ENCODE measurements at places on chromosomes 3 and 15.

DNA sequence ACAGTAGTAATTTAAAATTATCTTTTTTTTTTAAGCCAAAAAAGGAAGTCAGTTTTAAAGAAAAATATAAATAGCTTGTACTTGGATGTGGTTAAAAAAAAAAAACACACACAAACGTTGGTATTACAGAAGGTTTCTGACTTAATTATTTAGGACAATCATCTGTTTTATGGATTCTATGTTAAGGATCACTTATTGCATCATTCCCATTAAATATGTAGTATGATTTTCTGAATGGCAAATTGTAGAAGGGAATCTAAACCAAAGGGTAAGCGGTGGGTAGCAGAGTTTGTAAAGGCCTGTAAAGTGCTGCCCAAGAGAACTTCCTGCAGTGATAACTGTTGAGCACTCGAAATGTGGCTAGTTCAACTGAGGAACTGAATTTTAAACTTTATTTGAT lies 8.0 kb downstream of the SENP2 start:
- DNase-seq = no peak

GRCh38 chr3:22593638-22594037 lies 609.5 kb upstream of the UBE2E2 start:
- DNase-seq = no peak

- DNase-seq = no peak
Measured at GRCh38 chr3:131900891-131901290, 133.9 kb downstream of the CPNE4 start.

DNA sequence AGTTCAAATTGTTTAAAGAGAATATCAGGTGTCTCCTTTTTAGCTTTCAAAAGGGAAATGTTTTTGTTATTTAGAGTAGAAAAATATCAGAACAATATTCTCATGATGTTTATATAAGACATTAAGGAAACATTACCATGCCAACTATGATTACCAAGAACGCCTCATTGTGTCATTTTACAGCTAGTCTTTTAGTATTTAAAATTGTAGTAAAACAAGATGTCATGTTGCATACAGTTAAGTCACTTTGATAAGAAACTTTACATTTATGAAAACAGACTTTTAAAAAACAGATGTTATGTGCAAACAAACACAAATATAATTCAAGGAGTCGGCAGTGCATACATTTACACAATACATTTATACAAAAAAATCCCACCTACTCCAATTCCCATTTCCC lies 4.4 kb downstream of the PLSCR4 start:
- DNase-seq = no peak

DNA sequence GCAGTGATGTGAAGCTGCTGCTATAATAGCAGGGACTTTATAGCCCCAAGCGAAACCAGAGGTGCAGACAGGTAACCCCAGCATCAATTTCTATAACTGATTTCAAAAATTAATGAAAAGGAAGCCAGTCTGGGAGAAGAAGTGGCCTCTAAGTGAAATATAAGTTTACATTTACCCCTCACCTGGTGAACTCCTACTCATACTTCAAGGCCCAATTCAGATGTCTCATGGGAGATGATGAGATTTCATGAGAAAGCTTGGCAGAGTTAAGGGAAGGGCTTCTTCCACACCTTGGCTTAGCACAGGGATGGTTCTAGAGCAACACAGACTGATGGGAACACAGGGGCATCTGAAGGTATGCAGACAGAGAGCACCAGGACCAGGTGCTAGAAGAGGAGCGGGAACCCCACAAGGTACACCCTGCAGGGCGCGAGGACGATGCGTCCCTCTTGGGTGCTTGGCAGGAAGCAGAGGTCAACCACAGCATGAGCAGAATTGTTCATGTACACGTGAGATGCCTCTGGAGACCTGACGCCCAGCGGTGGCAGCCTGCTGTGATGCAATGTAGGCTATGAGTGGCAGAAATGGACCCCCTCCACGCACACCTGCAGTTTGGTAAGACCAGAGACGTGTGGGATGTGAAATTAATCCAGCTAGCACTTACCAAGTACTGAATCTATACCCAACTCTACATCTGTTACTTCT lies 102.9 kb downstream of the SRGAP3 start:
- no peak for DNase-seq

DNA sequence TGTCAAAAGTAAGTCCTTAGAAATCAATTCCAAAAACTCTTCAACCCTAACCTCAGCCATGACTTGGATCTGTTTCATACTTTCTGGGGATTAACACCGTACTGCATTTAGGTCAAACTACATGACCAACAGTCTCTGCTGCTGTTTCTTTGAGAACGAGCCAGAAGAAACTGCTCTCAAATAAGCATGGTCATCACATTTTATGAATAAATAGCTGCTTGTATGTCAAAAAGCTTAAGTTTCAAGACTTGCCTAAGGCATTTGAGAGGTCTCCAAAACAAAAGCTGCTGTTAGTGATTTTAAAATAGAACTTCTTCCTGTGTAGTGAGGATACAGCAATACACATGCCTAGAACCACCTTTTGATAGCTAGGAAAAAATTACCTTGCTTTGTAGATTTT lies 166.3 kb upstream of the CHRM5 start:
- DNase-seq = no peak

GRCh38 chr15:29698030-29698701 lies 124.1 kb downstream of the TJP1 start:
- peak; percentile 39 for DNase-seq

- no peak for DNase-seq
Measured at GRCh38 chr3:46397111-46397510, 9.8 kb downstream of the CCR5AS start.

GRCh38 chr3:122245513-122246174 lies 62.2 kb downstream of the CASR start:
- no peak for DNase-seq

GRCh38 chr3:33834096-33834453 lies 35.6 kb downstream of the PDCD6IP start:
- no peak for DNase-seq

- DNase-seq = no peak
Measured at GRCh38 chr15:67506775-67507747, 13.9 kb upstream of the C15orf61 start.

DNA sequence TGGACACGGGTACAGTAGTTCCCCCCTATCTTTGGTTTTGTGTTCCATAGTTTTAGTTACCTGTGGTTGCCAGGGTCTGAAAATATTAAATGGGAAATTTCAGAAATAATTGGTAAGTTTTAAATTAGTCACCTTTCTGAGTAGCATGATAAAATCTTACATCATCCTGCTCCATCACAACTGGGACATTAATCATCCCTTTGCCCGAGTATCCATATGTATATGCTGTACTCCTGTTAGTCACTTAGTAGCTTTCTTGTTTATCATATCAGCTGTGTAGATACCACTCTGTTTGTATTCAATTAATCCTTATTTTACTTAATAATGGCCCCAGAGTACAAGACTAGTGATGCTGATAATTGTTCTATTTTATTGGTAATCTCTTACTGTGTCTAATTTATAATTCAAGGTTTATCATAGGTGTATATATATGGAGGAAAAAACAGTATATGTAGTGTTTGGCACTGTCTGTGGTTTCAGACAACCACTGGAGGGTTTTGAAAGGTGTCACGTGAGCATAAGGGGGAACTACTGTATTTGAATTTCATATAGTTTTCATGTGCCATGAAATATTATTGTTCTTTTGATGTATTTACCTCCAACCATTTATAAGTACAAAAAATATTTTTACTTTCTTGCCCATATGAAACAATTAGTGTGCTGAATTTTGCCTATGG lies 41.4 kb downstream of the CTDSPL2 start:
- DNase-seq = no peak

- DNase-seq = no peak
Measured at GRCh38 chr15:73758461-73758860, 5.3 kb upstream of the INSYN1 start.

DNA sequence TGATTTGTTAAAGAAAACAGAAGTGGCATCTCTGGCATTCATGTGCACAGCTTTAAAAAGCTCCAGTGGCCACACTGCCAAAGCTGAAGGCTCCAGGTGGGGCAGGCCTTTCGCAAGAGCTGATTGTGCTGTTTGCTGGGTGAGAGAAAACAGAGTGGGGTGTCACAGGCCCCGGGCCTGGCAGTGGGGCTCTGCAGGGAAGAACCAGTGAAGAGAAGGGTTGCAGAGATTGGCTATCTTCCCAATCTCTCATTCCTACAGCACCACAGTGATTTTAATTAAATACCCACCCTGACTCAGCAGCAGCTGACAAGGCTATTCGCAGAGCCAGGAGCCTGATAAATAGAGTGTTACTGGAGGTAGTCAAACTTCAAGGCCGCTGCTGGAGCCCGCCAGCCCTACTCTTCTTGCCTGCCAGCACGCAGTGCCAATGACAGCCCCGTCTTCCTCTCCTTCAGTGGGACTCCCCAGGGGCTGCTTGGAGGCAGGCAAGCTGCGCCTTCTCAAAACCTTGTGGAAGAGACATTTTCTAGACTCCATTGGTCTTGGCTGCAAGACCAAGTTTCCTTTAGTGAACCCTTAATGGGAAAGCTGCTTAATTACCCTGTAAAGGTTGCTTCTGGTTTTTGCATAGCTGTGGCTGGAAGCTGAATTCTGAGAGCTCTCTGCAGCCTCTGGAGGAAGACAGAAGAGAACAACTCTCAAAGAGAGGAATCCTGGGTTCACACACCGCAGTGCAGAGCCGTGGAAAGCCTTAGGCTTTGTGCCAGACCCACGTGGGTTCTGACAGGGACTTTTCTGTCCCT lies 225.8 kb upstream of the SLCO3A1 start:
- peak; percentile 65 for DNase-seq

DNA sequence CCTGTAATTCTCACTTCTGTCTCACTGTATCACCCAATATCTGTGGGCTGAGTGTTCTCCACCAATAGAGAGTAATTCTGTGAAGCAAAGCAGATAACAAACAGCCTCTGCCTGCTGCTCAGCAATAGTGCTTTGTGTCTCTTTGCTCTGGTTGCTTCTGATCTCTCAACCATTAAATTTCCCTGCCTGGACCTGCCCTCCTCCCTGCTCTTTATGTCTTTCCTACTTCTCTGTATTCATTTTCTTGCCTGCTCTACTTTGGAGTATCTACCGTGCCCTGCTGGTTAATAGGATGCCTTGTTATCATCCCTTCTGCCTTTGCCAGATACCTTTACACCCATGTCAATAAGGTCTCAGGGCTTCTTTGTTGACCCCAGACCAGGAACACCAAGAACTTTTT lies 102.9 kb upstream of the CGNL1 start:
- no peak for DNase-seq

DNA sequence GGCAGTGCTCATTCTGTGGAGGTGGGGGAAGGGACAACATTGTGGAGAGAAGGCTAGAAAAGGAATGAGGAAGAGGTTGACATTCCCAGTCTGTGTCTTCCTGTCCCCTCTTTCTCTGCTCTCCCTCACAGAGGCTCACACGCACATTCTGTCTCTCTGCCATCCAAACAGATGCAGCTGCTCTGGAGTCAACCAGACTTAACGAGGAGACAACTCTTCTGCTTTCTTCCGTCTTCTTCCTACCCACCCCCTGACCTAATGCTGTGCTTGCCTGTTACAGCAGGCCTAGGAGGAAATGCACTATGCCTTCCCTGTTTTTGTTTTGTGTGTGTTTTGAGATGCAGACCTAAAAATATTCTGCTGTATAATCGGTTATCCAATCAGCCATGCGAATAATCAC lies 121.9 kb downstream of the CACNA1D start:
- peak; percentile 3 for DNase-seq

- DNase-seq = no peak
Measured at GRCh38 chr3:71964170-71964569, 179.2 kb upstream of the PROK2 start.

GRCh38 chr3:120475722-120476377 lies 25.1 kb upstream of the FSTL1 start:
- DNase-seq = no peak

- peak; percentile 85 for DNase-seq
Measured at GRCh38 chr3:129383292-129383860, 45.1 kb downstream of the EFCAB12 start.

- no peak for DNase-seq
Measured at GRCh38 chr3:62249484-62249776, 123.9 kb downstream of the FEZF2 start.

- DNase-seq = peak; percentile 56
Measured at GRCh38 chr3:133895208-133896001, at the start of gene RAB6B. Gene RAB6B (minus strand): TSS chr3:133895882. CDS start chr3:133895466, 416 bp downstream.

GRCh38 chr3:193962986-193963685 lies 172.8 kb upstream of the HES1 start:
- DNase-seq = no peak

- DNase-seq = no peak
Measured at GRCh38 chr15:62752657-62753517, 289.7 kb upstream of the TPM1 start.

DNA sequence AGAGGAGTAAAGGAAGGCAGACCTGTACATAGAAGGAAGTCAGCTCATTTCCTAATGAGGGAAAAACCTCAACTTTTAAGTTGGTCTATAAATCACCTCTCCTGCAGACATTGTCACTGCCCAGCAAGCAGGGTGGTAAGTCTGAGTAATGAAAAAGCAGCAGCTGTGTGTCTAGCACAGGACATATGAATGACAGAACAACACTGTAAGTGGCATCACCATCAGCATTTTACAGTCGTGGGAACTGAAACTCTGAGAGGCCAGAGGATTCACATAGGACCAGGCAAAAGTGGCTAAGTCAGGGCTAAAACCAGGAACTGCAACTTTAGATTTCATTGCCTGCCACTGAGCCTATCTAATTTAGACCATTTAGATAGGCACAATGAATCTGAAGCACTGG lies 235.6 kb downstream of the CLSTN2 start:
- no peak for DNase-seq

DNA sequence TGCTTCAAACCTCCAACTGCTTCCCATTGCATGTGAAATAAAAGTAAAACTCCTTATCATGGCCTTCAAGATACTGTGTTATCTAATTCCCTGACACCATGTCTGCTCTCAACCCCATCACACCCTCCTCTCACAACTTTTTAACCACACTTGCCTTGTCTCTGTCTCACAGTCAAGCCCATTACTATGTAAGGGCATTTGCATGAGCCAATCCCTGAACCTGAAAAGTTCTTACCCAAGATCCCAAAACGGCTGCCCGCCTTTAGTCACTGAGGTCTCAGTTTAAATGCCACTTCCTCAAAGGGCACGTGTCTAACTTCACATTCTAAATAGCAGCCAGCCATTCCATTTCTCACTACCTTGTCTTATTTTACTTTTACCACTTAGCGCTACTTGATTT lies 83.1 kb downstream of the SST start:
- peak; percentile 62 for DNase-seq

Data from mesendoderm (in vitro differentiated cells).